Amygdala (tissue), 56 donors: ENCODE measurements at places on chromosomes 6 and 20.
A peak's percentile ranks its signal among the peaks of the same experiment; 100 is the strongest.

- peak; percentile 56 for DNase-seq
These were observed at the start of gene RAB22A for GRCh38 chr20:58309591-58310290. Gene RAB22A (plus strand): TSS chr20:58309715. CDS start chr20:58309977, 262 bp downstream.

- DNase-seq: no peak
These were observed 389.4 kb downstream of the RNGTT start for GRCh38 chr6:88574031-88574430.

GRCh38 chr6:142946924-142947713, 2.1 kb upstream of the HIVEP2 start:
- no peak for DNase-seq

GRCh38 chr20:20209684-20210083, 157.4 kb downstream of the CFAP61 start:
- no peak for DNase-seq

- no peak for DNase-seq
These were observed 58.4 kb downstream of the TRIM38 start for GRCh38 chr6:26021001-26021349.

- DNase-seq: no peak
These were observed 211.0 kb downstream of the FOXC1 start for GRCh38 chr6:1820714-1821113.

DNA sequence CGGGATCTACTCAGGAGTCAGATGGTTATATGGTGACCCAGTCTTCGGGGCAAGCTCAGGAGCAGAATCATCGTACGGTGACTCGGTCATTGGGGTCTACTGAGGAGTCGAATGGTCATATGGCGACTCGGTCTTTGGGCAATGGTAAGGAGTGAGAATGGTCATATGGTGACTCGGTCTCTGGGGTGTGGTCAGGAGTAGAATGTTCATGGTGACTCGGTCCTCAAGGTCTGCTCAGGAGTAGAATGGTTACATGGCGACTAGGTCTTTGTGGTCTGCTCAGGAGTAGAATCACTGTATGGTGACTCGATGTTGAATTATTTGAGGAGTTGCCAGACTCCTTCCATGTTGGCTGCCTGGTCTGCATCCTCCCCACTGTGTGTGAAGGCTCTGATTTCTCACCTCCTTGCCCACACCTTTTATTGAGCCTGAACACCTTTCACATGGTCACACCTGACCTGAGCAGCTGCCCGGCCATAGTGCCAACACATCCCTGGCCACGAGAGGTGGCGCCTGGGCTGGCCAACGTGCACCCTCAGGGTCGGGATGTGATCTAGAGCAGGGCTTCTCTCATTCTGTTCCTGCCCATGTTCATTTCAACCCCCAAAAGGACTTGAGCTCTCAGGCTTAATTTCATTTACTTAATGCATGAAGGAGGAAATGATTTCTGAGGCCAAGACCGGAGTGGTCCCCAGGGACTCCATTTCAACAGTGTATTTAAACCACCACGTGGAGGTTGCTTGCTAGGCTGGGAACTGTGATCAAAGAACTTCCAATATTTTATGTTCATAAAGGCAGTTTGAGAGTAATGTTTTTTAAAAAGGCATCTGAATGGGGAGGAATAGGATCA, 119.5 kb downstream of the PHACTR3 start:
- no peak for DNase-seq

DNA sequence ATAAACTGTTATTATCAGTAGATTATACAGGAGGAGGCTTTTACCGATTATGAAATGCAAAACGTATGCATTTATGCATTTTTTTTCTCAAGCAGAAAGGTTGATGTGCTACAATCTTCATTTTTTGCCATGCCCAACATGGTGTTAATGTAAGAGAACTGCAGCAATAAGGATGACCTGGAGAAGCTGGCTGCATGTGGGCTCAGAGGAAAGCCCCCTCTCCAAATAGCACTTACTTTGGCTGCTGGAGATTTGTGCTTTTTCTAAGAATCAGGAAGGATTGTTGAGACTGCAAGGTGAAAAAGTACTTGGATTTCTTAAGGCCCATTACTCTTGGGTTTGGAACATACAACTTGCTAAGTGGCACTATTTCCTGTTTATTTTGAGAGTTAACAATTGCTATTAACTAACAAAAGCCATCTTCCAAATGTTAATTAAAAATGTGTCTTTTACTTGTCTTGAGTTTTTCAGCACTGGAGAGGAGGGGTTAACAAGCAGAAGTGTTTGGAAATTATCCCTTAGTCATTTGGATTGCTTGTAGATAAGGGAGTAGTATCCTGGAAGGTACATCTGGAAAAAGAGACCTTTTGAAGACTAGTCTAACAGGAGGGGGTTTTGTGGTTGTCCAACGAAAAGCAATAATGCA, 5.6 kb downstream of the SOX4 start:
- no peak for DNase-seq

DNA sequence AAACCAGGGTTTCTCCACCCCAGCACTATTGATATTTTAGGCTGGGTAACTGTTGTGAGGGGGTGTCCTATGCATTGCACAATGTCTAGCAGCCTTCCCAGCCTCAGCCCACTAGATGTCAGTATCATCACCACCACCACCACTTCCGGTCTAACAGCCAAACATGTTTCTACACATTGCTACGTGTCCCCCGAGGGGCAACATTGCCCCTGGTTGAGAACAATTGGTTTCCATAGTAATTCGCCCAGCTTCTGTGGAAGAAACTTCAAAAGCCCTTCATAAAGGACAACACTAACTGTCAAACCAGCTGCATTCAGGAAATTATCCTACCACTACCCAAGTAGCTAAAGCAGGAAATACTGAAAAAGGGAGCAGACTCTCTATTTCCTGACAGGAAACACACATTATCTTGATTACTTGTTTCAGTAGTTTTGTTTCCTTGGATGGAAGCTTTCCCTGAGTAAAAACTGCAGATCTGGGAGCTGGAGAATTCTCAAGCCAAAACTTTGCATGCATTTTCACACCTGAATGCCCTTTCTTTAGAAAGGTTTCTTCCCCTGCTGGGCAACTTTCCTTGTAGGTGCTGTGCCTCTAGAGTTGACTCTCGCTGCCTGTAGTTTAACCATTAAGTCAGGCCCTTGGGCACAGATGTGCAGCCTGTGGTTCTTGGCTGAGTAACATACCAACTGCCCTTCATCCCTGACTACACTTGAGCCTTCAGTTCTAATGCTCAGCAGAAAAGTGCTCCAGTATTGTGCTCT, 23.6 kb downstream of the PKHD1 start:
- no peak for DNase-seq

GRCh38 chr6:99780556-99780885, 173.9 kb downstream of the PRDM13 start:
- no peak for DNase-seq

GRCh38 chr6:160391419-160392116, 43.4 kb downstream of the SLC22A3 start:
- no peak for DNase-seq

DNA sequence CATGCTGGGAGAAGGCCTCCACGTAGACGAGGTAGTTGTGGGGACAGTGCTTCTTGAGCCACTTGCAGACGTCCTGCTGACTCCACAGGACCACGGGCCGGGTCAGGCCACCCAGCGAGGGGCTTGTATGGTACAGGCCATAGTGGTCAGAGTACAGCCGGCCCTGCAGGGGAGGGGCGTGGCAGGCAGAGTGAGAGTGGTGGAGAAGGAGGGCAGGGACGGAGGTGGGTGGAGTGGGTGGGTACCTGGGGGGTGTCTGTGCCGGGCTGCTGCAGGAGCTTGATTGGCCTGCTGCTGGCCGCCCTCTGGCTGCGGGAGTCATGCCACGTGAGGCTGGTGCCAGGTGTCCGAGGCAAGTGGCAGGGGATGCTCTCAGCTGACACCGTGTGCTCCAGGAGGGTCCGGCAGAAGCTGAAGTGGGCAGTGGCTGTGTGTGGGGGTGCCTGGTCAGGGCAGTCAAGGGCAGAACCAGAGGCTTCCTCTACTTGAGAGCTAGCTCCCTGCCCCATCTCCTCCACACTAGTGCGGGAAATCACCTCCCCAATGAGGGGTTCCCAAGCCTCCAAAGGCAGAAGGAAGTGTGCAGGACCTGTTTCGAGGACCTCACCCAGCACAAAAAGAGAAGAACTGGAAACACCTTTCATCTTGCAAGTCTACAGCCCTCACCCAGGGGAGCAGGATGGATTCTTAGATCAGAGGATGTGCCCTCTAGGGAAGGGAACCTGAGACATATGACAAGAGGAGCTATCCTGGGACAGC, 2.3 kb downstream of the SAMD10 start:
- no peak for DNase-seq

DNA sequence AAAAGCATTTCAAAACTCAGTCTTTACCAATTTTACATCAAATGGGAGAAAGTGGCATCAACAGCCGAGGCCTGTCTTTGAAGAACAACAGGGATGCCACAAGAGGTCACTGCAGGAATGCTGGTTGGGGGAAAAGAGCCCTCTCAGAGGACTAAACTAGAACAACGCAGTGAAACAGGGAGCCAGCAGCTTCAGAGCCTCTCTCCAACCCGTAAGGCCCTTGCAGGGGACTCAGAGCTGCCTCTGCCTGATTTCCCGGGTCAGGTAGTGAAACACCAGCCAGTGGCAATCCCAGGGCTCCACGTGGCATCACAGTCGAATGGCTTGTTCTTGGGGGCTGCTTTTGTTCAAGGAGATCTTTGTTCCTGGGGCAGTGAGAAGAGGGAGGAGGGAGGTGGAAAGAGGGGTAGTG, 55.0 kb upstream of the KCNK16 start:
- peak; percentile 36 for DNase-seq
